HS-27A (cell line): ENCODE measurements at places on chromosomes 7 and 10.

DNA sequence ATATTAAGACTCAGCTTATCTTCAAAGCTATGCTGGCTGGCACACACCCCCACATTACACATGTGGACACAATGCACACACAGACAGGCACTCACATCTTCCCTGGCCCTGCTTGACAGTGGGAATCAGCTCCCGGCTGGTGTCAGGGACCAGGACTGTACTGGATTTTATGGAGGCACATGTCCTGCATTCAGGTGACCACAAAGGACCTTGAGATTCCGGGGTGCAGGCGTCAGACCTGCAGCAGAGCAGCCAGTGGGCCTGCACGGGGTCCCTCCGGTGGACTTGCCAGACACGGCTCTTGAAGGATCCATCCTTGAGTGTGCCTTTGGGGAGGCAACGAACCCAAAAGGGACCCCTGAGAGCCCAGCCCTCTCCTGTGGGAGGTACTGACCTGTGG is 1.9 kb downstream of the CNPY1 start:
- DNase-seq = no peak

DNA sequence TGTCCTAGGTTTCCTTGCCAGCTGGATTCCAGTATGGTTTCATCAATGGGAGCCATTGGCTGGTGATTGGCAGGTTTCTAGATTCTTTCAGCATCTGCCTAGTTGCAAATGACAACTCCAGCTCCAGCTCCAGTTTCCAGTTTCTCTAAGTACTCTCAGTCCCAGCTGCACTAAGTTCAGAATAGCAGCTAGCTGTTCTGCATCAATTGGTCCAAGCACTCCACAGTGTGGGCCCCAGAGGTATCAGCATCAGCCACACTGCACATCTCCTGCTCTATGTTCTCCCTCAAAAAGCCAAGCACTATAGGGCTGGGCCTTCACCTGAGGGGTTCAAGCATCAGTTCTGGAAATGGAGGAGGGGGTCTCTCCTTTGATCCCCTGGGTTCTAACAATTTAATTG is 143.4 kb downstream of the VPS50 start:
- DNase-seq = no peak

- DNase-seq = no peak
These were observed 129.2 kb downstream of the GRK5 start for GRCh38 chr10:119336599-119336998.

DNA sequence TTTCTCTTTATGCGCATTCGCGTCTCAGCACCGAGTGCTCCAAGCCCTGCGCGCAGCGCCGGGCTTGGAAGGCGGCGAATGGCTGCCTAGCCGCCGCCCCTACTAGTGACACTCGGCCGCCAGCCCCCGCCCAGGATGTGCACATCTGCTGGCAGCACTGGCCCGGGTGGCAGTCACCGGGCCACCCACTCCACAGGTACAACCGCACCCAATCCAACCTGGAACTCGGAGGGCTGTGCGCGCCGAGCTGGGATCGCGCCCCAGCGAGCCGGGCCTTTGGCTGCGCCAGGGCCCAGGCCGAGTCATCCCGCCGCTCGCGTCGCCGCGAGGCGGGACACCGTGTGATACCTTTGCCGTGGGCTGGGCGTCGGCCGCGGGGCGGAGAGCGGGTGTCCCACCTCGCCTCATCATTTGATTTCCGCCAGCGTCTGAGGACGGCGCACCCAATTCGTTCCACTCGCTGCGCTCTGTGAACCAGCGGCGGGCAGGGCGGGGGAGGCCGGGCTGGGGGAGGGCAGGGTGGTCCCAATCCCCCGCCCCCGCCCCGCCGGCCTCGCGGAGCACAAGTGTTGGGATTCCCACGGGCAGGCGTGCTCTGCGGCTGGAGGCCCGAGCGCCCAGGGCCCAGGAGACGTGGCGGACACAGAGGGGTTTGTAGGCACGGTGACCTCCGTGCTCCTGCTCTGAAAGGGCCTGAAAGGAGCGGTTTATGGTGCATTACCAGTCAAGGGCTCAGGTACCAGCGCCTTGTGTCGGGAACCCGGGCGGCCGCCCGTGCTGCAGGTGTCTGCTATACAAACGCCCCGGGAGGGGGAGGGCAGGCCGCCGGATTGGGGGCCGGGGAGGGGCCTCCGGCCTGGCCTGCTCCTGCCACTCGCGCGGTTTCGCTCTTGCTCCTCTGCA is 17.8 kb upstream of the PTF1A start:
- DNase-seq = no peak

DNA sequence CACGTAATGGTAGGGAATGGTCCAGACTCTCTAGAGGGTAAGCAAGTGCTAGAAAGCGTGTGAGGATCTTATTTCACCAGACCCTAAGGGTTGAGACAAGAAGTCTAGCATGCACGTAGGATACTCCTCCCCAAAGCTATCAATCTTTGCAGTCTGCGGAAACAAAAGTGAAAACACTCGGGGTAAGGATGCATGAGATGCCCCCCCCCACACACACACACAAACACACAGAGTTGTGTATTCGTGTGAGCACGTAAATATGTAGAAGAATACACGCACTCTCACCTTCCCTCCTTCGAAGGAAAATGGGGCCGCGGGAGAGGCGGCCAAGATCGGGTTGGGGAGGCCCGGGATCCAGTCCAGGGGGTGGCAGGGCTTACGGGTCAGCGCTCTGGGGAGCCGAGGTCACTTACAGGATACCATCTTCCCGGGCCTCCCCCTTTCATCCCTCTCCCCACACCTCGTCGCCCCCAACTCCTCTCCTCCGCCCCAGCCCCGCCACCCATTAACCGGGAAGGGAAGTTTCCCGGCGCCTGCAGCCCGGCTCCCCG is 455 bp downstream of the CUL2 start:
- no peak for DNase-seq

- no peak for DNase-seq
These were observed 1162.5 kb upstream of the C7orf33 start for GRCh38 chr7:147428075-147428474.

DNA sequence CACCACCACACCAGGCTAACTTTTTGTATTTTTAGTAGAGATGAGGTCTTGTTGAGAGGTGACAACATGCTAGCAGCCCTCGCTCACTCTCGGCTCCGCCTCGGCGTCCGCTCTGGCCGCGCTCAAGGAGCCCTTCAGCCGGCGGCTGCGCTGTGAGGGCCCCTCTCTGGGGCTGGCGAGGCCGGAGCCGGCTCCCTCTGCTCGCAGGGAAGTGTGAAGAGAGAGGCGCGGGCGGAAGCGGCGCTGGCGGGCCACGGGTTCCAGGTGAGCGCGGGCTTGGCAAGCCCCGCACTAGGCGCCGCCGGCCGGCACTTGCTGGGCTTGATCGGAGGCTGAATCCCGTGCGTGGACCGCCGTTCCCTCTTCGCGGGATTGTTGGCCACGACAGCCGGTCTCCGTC is 83.0 kb downstream of the EEPD1 start:
- DNase-seq = no peak

GRCh38 chr7:43647339-43647672 is 64.4 kb downstream of the STK17A start:
- peak; percentile 23 for DNase-seq

- DNase-seq = no peak
These were observed 846.5 kb downstream of the TYW1 start for GRCh38 chr7:67843001-67843565.

GRCh38 chr7:86454753-86455152 is 189.0 kb upstream of the GRM3 start:
- DNase-seq = no peak

GRCh38 chr10:73924935-73925334 is 14.0 kb downstream of the PLAU start:
- no peak for DNase-seq

GRCh38 chr10:76388321-76389023 is 957.0 kb downstream of the LRMDA start:
- DNase-seq = no peak

- DNase-seq = no peak
These were observed 197.8 kb downstream of the CELF2 start for GRCh38 chr10:11215471-11215870.

DNA sequence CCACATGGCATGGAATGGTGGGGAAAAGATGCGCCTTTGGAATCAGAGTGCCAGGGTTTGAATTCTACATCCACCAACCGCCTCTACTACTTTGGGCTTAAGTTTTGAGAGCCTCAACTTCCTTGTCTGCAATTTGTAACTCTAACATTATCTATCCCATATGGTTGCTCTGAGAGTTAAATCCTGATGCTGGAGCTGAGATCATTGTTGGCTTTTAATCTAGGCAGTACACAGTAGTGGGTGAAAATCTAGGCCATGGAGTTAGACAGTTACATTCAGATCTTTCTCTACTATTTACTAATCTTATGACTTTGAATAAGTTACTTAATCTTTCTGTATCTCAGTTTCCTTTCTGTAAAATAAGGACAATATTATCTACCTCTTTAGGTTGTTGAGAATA is 149.7 kb upstream of the AOAH start:
- no peak for DNase-seq

- no peak for DNase-seq
These were observed 82.5 kb upstream of the TMEM72 start for GRCh38 chr10:44828508-44829142.

DNA sequence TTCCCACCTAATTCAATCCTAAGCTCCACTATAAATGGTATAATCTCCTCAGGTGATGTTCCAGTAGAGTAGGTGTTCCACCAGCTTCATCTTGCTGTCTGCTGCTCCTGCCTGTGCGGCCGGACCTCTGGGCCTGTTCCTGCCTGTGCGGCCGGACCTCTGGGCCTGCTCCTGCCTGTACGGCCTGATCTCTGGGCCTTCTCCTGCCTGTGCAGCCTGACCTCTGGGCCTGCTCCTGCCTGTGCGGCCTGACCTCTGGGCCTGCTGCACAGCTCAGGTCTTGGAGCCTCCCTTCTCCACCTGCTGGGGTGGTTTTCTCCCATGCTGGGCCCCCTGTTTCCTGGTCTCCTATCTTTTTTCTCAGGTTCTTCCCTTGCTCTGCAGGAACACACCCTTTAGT is 117.8 kb downstream of the USP6NL start:
- no peak for DNase-seq

DNA sequence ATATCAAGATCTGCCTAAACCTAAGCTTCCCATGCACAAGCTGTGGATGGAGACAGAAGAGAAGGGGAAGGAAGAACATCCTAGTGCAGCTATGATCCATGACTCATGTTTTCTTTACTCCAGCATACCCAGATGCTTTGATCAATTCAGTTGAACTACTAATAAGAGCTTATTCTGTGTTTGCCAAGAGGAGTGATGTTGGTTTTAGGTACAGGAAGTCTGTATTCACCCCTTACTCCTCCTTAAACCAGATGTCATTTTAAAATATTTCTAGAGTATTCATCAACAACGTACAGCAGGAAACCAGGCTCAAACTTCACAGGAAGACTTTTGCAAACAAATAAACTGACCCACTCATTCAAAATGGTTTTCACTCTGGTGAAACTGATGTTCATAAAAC is 29.2 kb downstream of the PANK1 start:
- DNase-seq = no peak

- DNase-seq = no peak
These were observed 364.8 kb downstream of the TNS3 start for GRCh38 chr7:47217086-47217485.

- DNase-seq = no peak
These were observed 68.6 kb downstream of the GLCCI1 start for GRCh38 chr7:8037151-8037550.

- no peak for DNase-seq
These were observed 251.0 kb downstream of the KCND2 start for GRCh38 chr7:120523985-120524384.

DNA sequence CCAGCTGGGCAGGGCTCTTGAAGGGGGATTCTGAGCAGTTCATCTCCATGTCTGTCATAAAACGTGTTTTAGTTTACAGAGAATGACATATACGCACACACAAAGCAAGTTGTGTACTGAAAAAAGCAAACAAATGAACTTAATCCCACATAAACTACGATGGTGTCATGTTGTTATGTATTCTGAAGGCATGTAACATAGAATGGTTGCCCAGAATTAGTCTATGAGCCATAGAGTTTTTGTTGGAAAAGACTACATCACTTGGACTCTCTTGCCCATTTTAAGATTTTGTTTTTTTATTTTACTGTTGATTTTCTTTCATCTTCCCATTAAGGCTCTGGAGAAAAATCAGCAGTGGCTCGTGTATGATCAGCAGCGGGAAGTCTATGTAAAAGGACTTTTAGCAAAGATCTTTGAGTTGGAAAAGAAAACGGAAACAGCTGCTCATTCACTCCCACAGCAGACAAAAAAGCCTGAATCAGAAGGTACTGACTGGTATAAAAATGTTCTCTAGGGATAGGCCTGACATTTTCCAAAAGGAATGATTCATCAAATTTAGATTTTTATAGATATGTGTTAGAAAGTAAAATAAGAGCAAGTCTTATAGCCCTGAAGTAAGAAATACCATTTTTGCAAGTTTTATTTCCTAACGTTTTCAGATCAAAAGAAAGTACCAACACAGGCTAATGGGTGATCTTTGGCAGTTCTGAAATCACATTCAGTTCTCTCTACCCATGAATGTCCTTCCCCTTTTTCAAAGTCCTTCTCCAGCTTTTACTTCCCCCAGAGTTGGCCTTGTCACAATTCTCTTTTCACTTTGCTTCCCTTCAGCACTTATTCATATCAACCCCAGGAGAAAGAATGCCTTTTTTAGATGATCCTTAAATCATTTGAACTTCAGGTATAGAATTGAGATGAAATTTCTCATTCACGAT is 18.9 kb downstream of the CEP55 start:
- DNase-seq = no peak

GRCh38 chr7:117173035-117173770 is 149.7 kb downstream of the WNT2 start:
- no peak for DNase-seq

DNA sequence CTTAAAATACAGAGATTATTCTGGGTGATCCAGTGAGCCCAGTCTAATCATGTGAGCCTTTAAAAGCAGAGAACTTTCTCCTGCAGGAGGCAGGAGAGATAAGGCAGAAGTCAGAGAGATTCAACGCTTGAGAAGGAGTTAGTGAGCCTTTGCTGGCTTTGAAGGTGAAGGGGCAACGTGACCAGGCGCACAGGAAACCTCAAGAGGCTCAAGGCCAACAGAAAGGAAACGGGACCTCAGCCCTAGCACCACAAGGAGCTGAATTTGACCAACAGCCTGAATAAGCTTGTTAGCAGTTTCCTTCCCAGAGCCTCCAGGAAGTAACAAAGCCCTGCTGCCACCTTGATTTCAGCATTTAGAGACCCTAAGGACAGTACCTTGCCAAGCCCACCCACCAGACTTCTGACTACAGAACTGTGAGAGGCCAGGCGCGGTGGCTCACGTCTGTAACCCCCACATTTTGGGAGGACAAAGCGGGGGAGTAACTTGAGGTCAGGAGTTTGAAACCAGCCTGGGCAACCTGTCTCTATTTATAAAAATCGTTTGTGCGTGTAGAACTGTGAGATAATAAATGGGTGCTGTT is 87.3 kb upstream of the KAT6B start:
- no peak for DNase-seq

- DNase-seq = no peak
These were observed 161.5 kb upstream of the SH2B2 start for GRCh38 chr7:102125127-102125596.

GRCh38 chr7:5795752-5796475 is 14.5 kb upstream of the RNF216 start:
- no peak for DNase-seq

DNA sequence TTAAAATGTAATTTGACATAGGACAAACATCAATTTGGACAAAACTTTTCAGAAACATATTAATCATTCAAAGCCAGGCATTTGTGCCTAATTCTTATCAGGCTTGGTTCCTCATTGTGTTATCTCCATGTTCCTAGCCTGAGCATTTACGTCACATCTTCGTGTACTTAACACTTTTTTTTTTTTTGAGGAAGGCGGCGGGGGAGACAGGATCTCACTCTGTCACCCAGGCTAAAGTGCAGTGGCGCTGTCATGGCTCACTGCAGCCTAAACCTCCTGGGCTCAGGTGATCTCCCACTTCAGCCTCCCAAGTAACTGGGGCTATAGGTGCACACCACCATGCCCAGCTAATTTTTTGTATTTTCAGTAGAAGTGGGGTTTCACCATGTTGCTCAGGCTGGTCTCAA is 19.8 kb downstream of the HNRNPA2B1 start:
- no peak for DNase-seq
